Coronary artery (tissue), 2 donors: ENCODE measurements at places on chromosomes 7 and 10.

GRCh38 chr10:92773776-92774175 lies 74.5 kb upstream of the EXOC6 start:
- no peak for DNase-seq

DNA sequence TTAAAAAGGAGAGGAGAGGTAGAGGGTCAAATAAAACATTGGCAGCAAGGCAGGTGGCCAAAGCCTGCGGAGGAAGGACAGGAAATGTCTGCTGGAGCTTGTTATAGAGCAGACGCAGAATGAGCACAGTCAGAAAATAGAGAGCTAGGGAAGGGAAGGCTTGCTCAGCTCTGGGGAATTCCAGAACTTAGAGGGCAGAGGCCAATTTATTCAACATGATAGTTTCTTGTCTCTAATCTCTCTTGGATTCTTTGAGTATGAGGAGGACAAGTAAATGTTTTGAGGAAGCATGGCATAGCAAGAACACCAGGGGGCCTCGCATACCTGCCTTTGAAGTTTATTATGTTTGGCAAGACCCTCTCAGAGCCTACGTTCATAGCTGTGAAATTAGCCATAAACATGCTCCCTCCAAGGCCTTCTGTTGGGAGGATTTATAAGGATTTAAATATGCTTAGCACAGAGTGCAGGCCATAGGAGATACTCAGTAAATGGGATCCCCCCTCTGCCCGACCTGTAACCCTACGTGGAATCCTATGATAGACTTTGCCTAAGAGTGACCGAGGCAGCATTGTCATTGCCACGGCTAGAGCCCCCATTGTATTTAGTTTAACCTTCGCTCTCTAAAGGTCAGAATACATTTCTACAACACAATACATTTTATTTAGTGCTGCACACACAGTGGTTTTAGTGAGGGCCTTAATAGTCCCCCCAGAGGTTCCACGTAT lies 293.9 kb downstream of the CCDC3 start:
- no peak for DNase-seq

- DNase-seq: no peak
Measured at GRCh38 chr10:122515588-122516231, 44.8 kb upstream of the DMBT1 start.

DNA sequence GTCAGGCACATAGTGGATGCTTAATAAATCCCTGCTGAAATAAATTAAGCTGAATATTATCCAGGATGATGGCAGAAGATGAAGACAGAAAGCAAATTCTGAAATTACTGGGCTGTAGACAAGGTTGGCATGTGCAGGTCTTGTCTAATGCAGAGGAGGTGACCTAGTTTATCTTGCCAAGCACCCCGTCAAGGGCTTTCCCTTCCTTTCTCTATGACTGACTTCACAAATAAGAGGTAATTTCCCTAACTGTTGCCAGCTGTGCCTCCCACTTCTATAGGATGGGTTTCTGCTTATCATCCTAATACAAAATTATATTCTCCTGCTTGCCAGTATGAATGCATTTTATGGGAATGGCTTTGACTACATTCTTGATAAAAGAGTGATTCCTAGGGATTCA lies 38.0 kb downstream of the LHFPL3 start:
- no peak for DNase-seq

GRCh38 chr7:98930921-98931320 lies 52.6 kb downstream of the TRRAP start:
- no peak for DNase-seq

GRCh38 chr7:138575897-138576428 lies 115.9 kb downstream of the TRIM24 start:
- no peak for DNase-seq
